Tongue (tissue), 3 donors: ENCODE measurements at places on chromosomes 1 and 21. TPM values are rescaled to one million over a fixed set of nuclear protein-coding genes. Genes with fewer than 3 reads are reported as not detected.

C1orf185 gene
- not detected for total RNA-seq

DNA sequence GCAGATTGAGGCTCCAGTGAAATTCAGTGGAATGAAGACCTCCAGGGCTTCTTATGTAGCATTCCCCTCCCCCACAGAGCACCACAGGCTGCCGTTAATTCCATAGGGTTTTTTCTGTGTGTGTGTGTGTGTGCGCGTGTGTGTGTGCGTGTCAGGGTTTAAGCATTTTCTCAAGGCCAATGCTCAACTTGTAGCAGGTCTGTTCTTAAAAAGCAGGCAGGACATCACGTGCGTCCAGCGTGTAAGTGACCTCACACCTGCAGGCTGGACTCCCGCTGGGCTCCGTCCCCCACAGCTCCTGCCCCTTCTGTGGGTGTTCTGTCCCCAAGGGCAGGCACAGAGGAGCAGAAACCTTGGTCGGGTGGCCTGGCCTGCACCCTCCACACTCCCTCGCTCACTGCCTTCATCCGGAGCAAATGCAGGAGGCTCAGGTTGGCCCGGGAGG, 5.3 kb downstream of the PRDM16 start:
- DNase-seq, result no peak

HFM1 gene
- total RNA-seq, result 3.9 TPM

DNA sequence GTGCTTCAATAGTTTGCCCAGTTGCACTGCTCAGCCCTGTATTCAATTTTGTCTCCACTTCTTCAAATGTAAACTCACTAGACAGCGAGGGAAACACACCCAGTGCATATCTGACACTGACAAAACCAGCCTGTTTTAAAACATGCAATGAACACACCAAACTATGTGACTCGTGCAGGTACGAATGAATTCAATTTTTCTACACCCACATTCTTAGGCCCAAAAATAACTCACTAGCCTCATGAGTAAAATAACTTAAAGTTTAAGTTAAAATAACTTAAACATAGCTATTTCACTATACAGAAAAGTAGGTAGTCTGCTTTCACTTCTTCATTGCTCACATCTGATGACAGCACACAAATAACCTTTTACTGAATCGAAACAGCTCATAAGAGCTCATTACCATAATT, 21.1 kb downstream of the TTC13 start:
- DNase-seq, result no peak

DNA sequence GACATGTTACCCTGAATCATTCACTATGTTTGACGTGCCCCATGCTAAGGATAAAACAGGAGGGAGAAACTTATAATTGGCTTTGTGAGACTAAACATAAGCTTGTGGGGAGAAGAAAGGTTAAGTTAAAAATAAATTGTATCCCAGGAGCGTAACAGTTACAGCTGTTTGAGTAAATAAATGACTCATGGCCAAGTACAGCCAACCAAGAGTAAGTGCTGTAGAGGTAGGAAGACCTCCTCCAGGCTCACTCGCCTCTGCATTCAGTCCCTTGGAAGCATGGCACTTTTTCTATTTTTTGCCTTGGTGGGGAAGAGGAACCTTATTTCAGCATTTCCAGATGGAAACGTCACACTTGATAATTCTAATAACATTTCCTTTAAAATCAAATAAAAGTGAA, 116.5 kb downstream of the ZP4 start:
- DNase-seq, result no peak

DNA sequence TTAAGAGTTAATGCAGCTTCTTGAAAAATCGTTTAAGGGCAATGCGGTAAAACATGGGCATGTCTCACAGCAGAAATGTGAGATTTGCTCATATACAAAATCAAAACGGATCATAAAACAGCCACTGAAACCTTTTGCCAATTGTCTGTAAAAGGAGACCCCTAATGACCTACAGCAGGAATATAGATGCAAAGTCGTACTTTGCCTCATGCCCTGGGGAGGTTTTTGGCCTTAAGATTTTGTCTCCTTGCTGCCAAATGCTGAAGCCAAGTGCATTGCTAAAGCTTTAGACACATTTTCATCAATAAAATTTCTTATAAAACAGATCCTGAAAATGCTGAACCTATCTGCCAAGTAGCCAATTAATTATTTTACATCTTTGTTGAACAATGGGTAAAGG, 226.9 kb downstream of the TGFB2 start:
- peak; percentile 38 for DNase-seq

BCL2L15 gene
- 0.41 TPM for total RNA-seq

- DNase-seq, result no peak
Observed at GRCh38 chr1:33434363-33434750, 3.5 kb upstream of the PHC2 start.

DNA sequence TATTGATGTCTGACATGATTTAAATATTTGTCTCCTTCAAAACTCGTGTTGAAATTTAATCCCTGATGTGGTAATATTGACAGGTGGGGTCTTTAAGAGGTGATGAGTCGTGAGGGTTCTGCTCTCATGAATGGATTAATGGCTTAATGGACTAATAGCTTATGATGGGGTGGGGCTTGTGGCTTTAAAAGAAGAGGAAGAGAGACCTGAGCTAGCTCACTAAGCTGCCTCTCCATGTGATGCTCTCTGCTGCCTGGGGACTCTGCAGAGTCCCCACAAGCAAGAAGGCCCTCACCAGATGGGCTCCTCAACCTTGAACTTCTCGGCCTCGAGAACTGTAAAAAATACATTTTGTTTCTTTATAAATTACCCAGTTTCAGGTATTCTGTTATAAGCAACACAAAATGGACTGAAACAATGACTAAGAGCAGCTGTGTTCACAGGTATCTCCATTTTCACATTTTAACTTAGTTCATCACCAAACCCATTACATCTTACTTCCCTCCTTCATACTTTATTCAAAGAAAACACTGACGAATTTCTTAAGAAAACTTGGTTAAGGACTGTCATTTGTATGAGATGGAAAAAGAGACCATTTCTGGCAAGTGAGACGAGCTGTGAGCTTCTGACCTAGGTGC, 12.1 kb upstream of the AIM2 start:
- DNase-seq, result no peak

ANKRD35 gene
- total RNA-seq, result 13.1 TPM

PPIAL4G gene
- not detected for total RNA-seq

DNA sequence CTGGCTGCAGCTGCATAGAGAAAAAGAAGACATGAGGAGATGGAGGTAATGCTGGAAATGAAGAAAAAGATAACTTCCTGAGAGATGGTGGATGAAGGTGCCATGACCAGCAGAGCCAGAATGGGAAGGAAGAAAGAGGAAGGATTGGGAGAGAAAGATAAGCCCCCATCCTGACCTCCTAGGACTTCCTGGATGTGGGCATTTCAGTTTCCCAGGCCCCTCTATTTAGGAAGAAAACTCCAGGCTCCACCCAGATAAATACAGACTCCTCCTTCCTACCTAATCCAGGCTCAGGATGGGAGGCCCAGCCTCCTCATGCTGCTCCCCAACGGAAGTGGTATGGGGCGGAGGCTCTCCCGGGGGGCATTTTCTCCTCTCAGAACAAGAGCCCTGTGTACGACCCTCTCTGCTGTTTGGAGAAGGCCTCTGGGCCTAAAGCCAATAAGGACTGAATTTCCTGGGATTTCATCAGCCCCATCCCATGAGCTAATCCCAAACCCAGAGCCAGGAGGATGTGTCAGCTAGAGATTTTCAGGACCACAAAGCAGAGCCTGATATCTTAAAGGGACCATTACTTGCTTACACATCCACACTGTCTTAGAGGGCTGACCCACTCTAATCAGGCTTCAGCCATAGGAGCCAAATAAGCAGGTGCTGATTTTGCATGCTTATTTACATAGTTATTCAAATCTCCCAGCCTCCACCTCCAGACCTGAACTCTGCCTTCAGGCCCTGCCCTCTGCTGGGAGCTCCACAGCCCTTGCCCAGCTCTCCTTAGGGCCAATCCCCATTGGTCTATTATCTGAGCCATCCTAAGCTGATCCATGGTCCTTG, 5.1 kb upstream of the ARHGEF2 start:
- DNase-seq, result peak; percentile 97

- no peak for DNase-seq
Observed at GRCh38 chr1:77803371-77803770, 23.9 kb downstream of the MIGA1 start.

MEF2D gene
- total RNA-seq, result 23.6 TPM

GRCh38 chr1:153531638-153532037, 4.2 kb downstream of the S100A6 start:
- DNase-seq, result no peak

DNA sequence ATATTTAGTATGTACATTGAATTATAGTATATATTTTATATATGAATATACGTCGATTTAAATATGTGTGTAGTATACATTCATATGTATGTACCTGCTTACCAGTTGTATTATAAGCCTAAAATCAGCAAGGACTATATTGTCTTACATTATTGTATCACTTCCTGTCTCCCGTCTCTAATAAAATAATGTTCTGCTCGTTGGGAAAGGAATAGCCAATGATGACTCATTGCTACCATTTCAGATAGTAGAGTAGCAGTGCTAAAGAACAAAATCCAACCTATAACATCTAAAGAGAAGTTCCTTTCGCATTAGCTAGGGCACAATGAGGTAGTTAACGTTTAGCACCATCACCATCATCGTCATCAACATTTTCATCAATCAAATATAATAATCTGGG, 39.9 kb upstream of the SMYD2 start:
- DNase-seq, result no peak

C1QC gene
- total RNA-seq, result 20.5 TPM

DNA sequence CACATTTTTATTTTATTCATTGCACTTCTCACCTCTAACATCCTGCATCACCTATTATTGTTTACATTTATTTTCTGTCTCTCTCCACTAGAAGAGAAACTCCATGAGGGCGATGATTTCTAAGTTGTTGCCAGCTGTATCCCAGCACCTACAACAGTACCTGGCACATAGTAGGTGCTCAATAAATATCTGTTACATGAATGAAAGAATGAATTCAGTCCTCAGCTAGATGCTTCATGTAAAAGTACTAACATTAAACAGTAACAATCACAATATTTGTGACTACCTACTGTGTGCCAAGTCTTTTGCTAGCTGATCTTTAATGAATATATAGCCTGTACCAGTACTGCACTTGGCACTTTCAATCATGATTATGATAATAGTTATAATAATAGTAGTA, 3.0 kb downstream of the TAS1R2 start:
- no peak for DNase-seq

- no peak for DNase-seq
Observed at GRCh38 chr1:45365051-45365450, 24.8 kb upstream of the MUTYH start.

LHX8 gene
- total RNA-seq, result 9.4 TPM

DNA sequence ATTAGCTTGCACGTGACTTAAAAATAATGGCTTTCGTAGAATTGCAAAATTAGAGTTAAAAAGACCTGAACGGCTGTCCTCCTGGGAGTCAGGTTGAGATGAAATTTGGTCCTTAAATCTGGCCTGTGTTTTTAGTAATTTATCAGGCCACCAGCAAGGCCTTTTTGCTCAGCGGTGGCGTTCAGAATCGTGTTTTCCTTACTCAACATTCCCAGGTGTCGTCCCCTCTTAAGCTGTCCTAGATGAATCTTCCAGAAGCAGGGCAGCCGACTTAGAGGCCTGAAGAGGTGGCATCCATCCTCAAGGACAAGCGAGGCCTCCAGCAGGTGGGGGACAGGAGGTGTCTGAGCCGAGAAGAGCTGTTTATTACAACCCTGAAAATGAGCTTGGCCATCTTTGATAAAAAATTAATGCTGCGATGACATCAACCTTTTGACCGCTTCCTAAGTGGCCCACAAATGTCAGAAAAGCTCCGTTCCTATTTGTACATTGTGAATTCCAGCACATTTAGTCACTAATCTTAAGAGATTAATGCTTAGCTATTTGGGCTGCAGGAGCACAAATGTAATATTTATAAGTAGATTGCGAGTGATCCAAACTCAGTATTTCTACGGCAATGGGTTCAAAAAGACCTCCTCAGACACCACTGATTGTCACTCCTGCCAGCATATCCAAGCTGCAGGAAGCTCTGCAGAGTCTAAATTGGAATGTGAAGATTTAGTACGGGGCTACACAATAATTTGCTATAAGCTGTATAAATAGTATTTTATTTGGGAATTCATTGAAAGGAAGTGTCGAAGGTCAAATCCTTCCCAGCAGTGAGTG, 344.1 kb upstream of the VAMP3 start:
- no peak for DNase-seq

DNA sequence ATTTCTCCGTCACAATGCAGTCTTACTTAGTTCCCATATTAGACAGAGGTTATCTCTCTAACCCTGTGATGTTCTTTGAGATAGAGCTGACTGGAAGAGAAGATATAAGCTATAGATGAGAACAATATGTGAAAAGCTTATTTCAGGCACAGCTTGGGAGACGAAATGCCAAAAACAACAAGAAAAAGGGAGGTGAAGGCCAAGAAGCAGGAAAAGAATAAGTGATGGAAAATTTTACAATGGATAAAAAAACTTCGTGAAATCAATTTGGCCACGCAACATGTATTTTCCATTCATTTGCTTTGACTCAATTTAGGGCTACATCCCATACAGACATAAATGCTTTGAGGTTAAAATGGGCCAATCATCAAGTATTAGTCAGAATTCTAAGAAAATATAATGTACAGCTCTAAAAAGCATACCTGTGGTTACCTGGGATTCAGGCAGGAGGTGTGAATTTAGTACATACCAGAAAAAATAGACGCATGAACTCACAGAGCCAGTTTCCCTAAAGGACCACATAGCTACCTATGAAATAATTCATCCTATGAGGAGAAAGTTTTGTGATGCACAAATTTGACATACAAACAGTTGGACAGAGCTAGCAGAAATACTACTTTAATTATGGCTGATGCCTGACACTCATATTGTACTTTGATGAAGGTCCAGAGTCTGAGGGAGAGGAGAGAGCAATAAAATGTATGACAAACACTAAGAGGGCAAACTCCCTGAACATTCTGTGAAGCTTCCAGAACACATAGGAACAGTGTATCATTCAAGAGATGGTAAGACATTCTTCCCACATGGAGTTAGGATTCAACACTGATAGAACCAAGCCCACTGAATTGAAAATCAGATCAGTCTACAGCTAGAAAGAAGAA, 12.1 kb downstream of the RGS1 start:
- DNase-seq, result no peak

DNA sequence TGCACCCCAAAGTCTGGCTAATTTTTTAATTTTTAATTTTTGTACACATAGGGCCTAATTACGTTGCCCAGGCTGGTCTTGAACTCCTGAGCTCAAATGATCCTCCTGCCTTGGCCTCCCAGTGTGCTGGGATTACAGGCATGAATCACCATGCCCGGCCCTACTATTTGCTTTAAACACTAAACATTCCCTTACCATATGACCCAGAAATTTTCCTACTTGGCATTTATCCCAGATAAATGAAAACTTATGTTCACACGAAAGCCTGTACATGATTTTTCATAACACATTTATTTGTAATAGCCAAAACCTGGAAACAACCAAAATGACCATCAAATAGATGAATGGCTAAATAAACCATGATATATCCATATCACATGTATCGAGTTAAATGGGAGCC, 35.8 kb downstream of the NDUFS5 start:
- no peak for DNase-seq

DNA sequence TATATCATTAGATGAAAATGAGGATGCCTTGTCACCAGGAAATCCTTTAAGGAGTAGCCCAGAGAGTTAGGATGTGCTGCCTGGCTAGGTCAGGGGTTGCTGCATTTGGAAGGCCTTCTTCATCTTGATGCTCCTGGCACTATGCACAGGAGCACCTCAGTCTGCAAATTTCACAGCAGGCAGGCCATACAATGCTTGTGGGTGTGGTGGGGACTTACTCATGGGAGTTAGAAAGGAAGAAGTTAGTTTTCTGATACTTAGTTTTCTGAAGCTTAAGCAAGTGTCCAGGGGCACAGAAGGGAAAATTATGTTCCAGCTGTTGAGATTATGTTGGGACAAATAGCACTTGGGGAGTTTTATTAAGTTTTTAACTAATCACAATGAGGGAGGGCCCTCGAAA, 11.4 kb downstream of the HLX start:
- DNase-seq, result no peak
